ENCODE measurements at places on chromosomes 4 and X.
A peak's percentile ranks its signal among the peaks of the same experiment; 100 is the strongest.

- no peak for DNase-seq
Observed at GRCh38 chrX:46686003-46686645, 72.8 kb downstream of the SLC9A7 start.

GRCh38 chr4:30495651-30496310, 224.4 kb upstream of the PCDH7 start:
- no peak for DNase-seq

DNA sequence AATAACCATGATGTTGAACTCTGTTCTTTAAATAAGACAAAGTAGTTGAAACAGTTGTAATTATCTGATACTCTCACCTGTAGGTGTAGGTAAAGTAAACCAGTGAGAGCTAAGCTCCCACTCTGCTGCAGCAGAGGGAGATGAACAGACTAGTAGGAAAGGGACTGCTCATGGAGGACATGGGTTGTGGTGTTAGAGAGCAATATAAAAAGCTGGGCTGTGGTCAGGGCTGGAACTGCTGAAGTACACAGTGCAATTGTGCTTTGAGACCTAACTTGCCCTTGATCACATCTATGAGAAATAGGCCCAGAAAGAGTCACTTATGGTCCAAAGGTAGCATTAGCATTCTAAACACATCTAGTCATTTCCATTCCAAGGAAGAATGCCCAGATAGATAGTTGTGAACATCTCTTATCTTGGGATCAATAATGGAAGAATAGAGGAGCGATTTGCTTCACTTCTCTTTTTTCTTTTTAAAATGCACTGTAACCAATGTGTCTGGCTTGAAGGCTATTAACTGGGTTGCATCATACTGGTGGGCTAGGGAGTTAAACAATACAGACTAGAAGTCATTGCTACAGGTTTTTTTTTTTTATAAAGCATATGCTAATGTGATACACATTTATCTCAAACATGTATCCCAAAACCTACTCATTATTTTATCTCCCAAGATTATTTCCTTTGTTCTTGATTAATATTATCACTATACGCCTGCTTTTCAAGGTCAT, 251.3 kb upstream of the CENPE start:
- DNase-seq, result no peak

GRCh38 chrX:71953391-71953790, 42.7 kb downstream of the NHSL2 start:
- DNase-seq, result no peak

- DNase-seq, result no peak
Observed at GRCh38 chr4:153064571-153064970, 128.4 kb downstream of the FHDC1 start.

DNA sequence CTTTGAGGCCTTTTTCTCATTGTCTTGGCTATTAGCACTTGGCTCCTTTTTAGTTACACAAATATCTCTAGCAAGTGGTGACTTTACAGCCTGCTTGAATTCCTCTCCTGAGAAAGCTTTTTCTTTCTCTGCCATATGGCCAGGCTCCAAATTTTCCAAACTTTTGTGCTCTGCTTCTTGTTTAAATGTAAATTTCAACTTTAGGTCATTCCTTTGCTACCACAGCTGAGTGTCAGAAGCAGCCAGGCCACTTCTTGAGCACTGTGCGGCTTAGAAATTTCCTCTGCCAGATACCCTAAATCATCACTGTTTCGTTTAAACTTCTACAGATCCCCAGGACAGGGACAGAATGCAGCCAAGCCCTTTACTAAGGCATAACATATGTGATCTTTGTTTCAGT, 222.4 kb downstream of the FBXO8 start:
- DNase-seq, result no peak

GRCh38 chr4:96603641-96604040, 763.7 kb downstream of the PDHA2 start:
- peak; percentile 0 for DNase-seq

- no peak for DNase-seq
Observed at GRCh38 chr4:70945452-70946055, 43.4 kb downstream of the MOB1B start.

GRCh38 chrX:11336201-11336600, 43.0 kb downstream of the AMELX start:
- no peak for DNase-seq

All from LNCaP clone FGC (cell line).